Hematopoietic multipotent progenitor cell (in vitro differentiated cells): ENCODE measurements at places on chromosomes 12 and 14.
A peak's percentile ranks its signal among the peaks of the same experiment; 100 is the strongest.

DNA sequence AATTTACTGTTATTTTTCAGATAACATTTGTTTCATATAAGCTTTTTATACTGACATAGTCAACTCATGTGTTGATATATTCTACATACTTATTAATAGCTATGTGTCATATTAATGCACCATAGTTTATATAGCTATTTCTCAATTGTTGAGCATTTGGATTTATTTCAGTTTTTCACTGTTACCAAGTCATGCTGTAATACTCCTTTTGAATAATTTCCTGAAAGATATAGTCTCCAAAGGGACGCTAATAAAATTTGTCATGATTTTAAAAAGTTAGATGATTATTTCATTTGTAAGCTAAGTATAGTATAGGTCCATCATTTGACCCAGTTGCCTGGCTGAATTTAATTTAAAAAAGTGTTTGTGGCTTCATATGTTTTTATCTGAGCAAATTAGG, 47.8 kb downstream of the ATL1 start:
- no peak for DNase-seq

DNA sequence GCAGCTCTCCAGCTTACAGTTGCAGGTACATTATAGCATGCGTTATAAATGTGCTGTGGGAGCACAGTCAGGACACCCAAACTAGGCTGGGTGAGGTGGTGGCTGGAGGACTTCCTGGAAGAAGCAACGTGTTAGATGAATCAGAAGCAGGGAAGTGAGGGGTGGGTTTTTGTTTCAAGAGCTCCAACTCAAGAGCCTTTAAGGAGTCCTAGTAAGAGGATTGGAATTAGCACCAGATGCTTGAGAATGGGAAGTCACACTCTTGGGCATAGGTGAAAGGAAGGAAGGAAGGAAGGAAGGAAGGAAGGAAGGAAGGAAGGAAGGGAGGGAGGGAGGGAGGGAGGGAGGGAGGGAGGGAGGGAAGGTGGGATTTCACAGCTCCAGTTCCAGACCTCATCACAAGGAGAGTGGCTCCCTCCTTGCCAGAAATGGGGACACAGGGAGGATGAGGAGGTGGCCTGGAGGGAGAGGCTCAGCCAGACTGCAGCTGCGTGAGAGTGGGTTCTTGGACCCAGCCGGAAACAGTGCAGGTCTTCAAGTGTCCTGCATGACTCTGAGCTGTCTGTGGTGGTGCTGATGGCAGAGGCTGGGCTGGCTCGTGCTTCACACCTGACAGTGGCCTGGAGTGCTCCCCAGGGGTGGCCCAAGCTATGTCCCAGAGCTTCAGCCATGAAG, 115.7 kb upstream of the GSC start:
- no peak for DNase-seq

DNA sequence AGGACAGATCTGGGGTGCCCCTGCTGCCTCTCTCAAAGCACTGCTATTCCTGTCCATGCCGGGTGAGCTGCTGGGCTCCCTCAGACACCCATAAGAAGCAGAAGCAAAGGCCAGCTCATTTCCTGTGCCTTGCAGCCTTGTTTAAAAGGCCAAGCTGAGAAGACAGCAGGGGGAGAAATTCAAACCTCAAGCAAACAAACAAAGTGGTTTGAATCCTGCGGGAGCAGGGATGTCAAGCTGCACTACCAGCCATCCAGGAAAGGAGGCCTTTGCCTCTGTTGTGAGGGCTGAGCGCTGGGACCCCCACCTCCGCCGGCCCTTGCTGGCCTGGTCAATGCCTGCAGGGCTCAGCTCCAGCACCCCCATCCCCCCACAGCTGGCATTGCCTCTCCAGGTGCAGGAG, 176.5 kb downstream of the PIWIL1 start:
- DNase-seq = no peak

DNA sequence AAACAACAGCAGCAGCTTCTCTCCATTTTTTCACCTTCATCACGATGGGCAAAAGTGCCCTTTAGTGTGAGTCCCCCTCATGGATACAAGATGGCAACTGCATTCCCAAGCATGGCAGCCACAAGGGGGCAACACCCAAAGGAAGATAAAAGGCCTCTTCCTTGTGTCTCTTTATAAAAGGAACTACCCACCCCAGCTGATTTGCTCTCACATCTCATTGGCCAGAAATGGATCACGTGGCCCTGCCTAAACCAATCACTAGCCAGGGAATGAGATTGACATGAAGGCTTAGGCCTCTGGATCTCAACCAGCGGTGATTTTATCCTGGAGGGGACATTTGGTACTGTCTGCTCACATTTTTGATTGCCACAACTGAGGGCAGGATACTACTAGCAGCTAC, 21.9 kb upstream of the IFT81 start:
- peak; percentile 69 for DNase-seq

GRCh38 chr14:24064091-24064795, 7.1 kb upstream of the CPNE6 start:
- DNase-seq = no peak

GRCh38 chr14:105337966-105338741, 23.6 kb downstream of the PACS2 start:
- no peak for DNase-seq

GRCh38 chr14:44803239-44803905, 158.4 kb downstream of the KLHL28 start:
- DNase-seq = peak; percentile 38

DNA sequence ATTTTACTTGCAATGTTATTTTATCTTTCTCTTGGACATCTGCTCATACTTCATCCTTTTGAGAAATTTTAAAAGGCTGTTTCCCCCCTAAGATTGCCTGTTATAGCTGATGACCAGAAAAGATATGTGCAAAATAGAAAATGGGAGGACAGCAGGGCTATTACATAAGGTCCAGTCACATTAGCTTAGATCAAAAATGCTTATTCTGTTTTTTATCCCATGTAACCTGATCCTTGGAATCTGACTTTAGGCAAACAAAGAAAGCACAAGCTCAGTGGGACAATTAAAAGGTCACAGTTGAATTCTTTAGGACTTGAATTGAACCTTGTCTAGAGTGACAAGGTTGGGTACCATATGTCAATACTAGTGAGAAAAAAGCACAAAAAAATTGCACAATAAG, 65.1 kb upstream of the TRHDE start:
- DNase-seq = no peak

DNA sequence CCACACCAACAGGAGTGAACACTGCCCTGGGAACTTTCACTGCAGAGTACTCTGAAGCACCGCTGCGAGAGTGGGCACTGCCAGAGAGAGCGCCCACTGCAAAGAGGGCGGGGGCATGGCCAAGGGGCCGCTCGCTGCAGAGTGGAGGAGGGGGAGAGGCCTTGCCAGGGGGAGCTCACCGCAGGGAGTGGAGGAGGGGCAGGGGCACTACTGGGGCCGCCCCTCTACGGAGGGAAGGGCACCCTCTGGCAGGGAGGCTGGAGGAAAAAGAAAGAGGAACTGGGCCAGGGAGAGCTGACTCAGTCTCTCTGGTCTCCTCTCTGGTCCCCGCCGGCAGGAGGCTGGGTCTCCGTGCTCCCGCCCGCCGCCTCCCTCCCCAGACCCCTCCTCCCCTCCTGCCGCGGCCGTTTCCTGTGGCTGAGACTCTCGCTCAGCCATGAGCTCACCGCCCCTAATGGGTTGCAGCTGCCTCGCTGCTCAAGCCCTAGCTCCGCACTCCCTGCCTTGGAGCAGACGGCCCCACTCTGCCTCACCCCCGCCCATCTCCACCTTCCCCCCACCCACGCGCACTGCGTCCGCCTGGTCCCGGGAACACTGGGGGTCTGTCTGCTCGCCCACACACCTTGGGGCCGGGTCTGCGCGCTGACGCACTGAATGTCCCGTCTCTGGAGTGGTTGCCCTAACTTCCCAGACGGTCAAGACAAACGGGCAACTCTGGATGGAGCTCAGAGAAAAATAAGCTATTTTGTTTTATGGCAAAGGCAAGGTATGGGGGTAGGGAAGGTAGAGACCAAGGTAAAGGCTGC, 1.3 kb downstream of the ARHGEF40 start:
- no peak for DNase-seq

GRCh38 chr14:68674538-68675232, 118.2 kb downstream of the ZFP36L1 start:
- no peak for DNase-seq

DNA sequence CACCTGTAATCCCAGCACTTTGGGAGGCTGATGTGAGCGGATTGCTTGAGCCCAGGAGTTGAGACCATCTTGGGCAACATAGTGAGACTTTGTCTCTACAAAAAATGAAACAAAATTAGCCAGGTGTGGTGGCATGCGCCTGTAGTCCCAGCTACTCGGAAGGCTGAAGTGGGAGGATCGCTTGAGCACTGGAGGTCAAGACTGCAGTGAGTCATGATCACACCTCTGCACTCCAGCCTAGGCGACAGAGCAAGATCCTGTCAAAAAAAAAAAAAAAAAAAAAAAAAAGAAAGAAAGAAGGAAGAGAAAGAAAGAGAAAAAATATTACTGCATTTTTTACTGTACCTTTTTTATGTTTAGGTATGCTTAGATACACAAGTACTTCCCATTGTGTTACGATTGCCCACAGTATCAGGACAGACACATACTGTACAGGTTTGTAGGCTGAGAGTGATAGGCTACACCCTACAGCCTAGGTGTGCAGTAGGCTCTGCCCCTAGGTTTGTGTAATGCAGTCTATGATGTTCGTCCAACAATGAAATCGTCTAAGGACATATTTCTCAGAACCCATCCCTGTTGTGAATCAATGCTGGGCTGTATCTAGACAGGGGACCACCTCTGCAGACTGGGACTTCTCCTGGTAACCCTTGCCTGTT, 160.4 kb upstream of the PWP1 start:
- no peak for DNase-seq

DNA sequence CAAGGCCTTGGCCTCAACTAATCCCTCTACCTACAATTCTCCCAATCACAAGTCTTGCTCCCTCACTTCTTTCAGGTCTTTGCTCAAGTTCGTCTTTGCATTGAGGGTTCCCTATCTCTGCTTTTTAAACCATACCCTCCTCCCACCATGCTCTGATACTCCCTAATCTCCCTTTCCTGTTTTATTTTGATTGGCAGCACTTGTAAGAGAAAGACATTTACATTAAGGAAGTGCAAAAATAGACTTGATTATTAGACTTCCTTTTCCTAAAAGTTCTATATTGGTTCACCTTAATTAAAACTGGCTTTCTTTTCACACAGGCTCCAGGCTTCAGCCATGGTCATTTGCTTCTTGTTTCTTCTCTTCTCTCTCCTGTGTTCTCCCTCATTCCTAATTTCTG, 18.3 kb upstream of the WIF1 start:
- no peak for DNase-seq

- no peak for DNase-seq
These were observed 51.8 kb downstream of the FAM222A start for GRCh38 chr12:109765446-109765810.

DNA sequence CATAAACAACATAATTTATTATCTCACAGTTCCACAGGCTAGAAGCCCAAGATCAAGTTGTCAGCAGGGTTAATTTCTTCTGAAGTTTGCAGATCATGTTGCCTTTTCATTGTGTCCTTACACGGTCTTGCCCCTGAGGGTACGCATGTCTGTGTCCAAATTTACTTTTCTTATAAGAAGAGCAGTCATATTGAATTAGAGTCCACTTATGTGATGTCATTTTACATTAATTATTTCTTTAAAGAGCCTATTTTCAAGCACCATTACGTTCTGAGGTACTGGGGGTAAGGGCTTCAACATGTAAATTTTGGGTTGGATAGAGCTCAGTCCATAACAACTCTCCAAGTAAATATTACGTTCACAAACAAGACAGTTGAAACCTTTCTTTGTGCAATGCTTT, 236.6 kb upstream of the OR4E1 start:
- no peak for DNase-seq

- no peak for DNase-seq
These were observed 89.6 kb upstream of the SOX5 start for GRCh38 chr12:24039113-24039525.

- DNase-seq = no peak
These were observed 99.4 kb upstream of the PLEKHA5 start for GRCh38 chr12:19030180-19030579.

- no peak for DNase-seq
These were observed 156.5 kb upstream of the EEA1 start for GRCh38 chr12:93085383-93086287.

GRCh38 chr14:77498120-77498979, at the start of gene ISM2:
ISM2 (minus strand) TSS chr14:77498816; CDS start chr14:77498793, 23 bp downstream.
- peak; percentile 54 for DNase-seq

DNA sequence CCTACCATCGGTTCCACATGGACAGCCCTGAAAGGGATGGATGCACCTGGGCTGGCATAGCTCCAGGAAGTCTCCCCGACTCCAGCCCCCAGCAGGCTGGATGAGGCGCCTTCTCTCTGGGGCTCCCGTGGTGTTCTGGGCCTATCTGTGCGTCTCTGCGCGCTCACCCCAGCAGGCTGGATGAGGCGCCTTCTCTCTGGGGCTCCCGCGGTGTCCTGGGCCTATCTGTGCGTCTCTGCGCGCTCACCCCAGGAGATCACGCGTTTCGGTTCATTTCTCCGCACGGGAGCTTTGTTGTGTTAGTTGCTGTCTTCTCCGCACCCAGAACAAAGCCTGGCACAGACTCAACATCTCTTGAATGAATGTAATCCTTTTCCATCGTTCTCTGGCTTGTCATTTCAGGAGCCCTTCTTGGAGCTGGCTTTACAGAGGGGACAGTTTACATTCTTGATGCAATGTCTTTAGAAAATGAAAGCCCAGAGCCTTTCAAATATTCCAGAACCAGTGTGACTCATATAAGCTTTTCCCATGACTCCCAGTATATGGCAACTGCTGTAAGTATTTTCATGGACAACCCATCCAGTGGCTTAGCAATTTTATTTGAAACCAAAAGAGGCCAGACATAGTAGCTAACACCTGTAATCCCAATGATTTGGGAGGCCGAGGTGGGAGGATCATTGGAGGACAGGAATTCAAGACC, 40.3 kb downstream of the CFAP251 start:
- no peak for DNase-seq

DNA sequence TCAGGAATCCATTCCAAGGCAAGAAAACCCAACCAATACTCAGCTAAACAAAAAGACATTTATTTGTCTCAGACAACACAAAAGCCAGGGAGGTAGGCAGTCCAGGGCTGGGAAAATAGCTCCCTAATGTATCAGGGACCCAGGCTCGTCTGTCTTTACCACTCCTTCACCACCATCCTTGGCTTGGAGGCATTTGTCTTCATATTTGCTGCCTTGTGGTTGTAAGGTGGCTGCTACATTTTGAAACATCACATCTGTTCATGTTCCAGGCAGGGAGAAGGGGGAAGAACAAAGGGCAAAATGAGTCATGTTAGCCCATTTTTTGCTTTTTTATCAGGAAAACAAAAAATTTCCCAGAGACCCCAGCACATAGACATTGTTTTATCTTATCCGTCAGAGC, 44.8 kb upstream of the PCED1B start:
- no peak for DNase-seq

- DNase-seq = no peak
These were observed 14.5 kb upstream of the HPD start for GRCh38 chr12:121873216-121873569.

- no peak for DNase-seq
These were observed 2.7 kb downstream of the PCNX1 start for GRCh38 chr14:70909733-70910614.

DNA sequence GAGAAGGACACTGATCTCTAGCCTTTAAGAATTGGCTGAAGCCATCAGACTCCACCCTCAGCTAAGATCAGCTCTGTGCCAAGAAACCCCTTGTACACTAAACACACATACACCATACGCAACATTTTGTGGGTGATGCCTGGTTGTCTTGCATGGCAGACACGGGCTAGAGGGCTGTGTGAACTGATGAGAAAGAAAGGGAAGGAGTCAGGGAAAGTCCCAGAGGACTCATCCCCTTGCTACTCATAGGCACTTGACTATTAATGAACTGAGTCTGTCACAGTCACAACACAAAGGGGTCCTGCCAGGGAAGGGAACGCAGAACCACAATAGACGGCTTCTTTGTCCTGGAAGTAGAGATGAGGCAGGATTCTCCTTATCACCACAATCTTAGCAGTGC, 80.8 kb downstream of the EMP1 start:
- no peak for DNase-seq
